ENCODE measurements at places on chromosomes 7 and 10.
A peak's percentile ranks its signal among the peaks of the same experiment; 100 is the strongest.

GRCh38 chr10:99318475-99318874, 10.7 kb upstream of the CNNM1 start:
- DNase-seq: no peak

DNA sequence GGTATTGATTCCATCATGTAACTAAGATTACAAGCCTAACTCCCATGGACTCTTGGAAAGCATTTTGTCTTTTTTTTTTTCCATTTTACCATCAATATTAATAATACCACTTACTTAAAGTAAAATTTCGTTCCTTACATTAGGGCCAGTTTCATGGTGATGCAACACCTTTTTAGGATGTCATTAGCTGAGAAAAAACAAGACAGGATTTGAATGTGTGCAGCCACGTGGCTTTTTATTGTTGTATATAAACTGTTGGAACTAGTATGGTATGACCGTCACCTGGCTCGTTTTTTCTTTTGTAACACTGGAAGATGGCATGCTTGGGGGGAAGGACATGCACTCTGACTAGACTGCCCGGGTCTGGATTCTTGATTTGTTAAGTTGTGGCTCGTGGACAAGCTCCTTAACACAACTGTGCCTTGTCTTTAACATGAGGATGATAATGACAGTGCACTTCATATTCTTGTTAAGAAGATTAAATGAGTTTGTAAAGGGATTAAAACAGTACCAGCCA, 42.1 kb downstream of the ARHGAP21 start:
- DNase-seq: no peak

GRCh38 chr7:142519079-142520078, 229.9 kb upstream of the PRSS1 start:
- DNase-seq: no peak

DNA sequence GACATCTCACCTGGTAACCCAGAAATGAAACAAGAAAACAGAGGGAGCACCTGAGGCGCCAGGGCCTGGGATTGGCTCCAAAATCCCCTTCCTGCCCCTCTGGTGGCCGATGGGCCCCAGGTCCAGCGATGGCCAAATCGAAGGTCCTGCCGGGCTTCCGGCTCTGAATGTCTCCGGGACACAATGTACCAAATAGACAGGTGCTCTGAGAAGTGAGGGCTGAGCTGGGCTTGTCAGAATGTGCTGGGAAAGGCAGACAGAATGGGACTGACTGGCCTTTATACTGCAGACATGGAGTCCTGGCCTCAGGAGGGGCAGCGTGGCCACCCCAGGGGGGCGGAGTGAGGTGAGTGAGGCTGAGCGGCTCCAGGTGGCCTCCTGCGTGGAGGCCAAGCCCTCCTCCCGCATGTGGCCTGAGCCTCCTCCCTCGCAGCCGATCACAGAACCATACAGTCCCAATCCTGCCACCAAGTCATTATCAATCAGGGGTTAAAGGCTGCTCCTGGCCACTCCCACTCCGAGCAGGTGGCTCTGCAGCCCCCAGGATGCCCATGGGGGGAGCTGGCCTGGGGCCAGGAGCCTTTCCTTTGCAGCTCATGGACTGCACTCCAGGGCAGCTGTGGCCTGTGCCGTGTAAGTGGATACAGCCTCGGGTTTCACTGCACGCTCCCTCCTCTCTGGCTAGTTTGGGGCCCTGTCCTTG, 185.5 kb downstream of the ADARB2 start:
- DNase-seq: no peak

DNA sequence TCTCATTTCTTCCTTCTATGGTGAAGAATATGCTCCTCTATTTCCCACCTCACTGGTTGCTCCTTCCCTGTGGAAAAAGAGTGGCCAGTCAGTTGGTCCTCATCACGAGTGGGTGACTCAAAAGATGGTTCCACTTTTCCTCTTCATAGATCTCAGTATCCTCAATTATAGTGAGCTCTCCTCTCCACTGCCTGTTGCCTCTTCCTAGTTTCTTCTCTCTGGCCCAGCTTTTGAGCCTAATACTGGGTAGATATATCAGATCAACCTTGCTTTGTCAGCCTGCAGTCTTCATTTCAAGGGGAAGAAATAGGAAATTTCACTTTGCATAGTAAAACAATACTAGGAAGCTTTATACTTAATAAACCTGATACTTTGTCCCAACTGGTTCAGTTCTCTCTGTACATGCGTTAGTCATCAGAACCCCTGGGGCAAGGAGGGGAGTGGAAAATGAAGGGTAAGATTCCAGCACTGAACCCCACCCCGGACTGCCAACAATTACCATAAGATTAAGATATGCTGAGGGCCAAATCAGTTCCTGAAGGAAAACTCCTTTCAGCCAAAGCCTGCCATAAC, 15.5 kb upstream of the WNT16 start:
- DNase-seq: no peak

DNA sequence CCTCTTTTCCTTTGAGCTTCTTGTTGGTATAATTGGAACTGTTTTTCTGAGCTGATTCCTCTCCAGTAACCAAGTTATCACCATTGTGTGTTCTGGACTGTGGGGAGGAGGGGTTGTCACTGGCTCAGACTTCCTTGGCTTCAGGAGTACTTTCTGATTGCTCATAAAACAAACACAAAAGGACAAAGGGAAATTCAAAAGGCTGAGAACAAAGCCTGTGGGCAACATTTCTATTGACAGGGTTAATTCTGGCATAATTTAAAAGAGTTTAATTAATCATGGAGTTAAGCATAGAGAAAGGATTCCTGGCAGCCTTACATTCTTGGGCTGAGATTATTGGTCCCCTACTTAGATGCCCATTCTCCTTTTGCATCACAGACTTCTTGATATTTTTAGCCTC, 222.9 kb upstream of the KMT2E start:
- DNase-seq: no peak

DNA sequence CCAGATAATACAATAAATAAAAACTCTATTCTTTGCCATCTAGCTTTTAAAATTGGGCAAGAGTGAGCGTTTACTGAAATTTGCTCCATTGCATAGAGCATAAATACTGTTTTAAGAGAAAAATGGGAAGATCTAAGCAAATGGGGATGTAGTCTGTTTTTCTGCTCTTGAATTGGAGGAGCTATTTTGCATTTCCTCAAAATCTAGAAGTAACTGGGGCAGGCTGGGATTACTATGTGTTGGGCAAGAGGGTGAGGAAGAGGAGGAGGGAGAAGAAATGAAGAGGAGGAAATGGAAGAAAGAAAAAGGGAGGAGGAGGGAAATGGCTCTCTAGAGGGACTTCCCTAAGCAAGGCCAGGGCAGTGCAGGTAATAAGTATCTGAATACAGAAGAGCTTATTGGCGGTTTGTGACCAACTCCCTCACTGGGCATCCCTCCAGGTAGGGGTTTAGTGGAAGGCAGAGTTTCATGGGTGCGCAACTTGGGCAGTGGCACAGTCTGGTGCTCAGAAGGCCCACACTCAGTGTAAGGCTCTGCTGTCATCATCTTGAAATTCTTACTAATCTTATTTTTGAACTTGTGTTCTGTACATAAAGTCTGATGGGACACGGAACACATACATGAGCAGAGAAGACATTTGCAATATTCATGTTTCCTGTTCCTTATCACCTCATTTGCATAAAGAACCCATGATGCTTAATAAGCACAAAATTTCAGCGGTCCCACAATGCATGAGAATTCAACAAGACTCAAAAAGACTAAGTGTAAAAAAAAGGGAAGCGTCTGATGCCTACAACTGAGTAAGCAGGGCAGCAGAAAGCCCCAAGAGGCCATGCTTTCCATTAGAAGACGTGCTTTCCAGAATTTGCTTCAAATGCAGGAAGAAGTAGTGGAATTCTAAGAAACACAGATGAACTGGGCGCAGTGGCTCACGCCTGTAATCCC, 116.9 kb downstream of the EVX1 start:
- DNase-seq: no peak

DNA sequence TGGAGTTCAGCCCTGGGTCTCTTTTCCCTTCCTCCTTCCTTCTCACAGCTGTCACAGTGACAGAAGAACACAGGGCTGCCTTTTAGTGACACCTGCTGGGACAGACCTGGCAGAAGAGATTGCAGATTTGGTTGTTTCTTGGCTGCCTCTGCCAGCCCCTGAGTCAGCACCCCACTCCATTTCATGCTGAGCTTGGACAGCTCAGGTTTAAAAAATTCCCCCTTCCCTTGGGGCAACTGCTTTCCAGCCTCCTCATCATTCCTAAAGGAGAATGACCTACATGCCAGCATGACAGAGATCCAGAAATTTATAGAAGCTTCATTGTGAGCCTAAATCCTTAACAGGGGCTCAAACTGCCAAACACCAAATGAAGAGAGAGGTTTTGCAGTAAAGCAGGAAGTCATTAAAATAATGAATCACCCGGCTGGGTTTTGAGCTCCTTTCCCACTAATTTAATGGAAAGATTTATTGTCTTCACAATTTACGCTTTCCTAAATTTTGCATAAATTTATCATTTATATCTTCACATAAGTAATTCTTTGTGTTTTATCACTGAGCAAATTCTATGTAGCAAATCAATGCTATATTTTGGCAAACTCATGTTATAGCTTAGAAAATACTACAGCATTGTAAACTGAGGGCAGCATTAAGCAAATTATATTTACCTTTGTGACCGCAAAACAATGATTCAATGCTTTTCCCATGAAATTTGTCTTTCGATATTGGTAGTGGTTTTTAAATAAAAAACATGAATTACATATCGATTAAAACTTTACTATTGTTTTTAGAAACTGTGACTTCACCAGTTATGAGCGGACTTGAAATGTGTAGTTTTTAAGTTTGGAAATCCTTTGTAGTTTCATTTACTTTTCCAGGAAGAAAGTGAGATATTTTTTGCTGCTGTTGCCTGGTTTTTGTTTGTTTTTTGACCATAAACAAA, 399.5 kb upstream of the ANKRD30A start:
- DNase-seq: no peak

- no peak for DNase-seq
Observed at GRCh38 chr7:44097064-44097932, 6.8 kb upstream of the AEBP1 start.

DNA sequence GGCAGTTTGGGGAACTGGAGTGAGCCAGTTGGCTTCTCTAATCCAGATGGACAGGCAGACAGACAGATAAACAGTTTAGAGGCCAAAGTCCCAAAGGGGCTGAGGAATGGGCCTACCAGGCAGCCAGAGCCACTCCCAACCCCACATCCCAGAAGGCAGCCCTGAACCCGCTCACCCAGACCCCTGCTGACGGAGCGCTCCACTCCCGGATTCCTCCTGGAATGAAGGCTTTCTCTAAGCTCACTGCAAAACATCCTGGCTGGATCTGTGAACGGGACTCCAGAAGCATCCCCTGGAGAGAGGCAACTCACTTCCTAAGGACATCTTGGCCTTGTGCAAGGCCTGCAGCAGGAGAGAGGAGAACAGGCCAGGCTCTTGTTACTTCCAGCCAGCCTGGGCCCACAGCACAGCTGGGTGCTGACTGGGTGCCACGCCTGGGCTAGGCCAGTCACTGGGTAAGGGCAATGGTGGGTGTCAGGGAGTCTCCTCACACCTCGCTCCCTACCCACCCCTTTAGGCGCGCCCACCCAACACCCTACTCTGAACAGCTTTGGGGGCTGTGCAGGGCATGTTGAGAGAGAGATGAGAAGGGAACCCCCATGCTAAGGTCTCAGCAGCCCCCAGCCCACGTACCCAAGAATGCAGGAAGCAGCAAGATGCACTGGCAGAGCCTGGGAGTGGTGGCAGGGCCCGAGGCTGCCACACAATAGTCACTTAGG, 168.6 kb upstream of the ZMIZ1 start:
- DNase-seq: peak; percentile 78

DNA sequence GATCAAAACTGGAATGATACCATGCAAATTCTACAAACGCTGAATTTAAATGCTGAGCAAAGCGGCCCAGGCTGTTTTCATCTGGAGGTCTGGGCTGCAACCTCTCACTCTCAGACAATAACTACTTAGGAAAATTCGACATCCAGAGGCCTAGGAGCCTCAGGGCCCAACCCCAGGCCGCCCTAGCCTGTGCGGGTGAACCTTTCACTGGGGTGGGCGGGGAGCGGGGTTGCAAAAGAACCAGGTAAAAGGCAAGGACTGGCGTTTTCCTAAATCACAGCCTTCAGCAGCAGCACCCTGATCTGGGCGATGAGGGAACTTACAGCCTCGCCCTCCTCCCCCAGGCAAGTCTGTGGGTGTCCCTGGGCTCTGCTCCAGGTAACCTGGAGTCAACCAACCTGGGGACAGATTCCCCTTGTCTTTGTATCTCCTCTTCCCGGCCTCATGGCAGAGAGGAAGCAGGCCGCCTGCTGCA, 33.4 kb downstream of the CALML5 start:
- no peak for DNase-seq

DNA sequence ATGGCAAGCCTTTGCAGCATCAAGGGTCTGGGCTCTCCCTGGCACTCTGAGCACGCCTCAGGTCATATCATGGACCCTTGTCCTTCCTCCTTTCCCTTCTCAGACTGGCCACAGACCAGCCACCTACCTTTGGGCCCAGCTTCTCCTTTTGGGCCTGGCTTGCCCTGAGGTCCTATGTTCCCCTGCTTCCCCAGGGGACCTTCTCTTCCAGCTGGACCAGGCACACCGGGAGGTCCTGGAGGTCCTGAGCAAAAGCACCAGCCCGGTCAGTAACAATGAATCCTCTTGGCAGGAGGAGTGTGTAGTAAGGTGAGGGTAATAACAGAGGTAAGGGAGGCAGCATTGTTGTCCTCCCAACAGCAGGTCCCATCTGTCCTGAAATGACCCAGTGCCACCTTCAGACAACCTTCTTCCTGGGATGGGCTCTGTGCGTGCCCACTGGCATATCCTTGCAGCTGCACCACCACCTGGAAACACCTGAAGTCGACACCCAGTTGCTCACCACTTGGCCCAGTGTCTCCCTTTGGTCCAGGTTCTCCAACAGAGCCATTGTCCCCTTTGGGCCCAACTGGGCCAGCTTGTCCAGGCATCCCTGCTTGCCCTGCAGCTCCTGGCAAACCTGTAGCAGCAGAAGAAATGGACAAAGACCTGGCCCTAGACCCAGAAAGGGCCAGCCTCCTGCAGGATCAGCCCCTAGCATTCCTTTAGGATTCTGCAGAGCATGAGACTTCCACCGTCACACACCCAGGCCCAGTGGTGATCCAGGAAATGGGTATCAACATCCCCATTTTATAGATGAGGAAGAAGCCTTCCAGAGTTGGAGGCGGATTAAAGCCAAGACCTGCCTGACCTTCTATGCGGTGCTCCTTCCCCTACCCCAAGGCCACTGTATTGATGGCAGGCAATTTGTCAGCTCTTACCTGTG, 6.4 kb downstream of the SFTPD start:
- peak; percentile 47 for DNase-seq

- no peak for DNase-seq
Observed at GRCh38 chr10:95758351-95759025, 2.5 kb downstream of the ENTPD1 start.

DNA sequence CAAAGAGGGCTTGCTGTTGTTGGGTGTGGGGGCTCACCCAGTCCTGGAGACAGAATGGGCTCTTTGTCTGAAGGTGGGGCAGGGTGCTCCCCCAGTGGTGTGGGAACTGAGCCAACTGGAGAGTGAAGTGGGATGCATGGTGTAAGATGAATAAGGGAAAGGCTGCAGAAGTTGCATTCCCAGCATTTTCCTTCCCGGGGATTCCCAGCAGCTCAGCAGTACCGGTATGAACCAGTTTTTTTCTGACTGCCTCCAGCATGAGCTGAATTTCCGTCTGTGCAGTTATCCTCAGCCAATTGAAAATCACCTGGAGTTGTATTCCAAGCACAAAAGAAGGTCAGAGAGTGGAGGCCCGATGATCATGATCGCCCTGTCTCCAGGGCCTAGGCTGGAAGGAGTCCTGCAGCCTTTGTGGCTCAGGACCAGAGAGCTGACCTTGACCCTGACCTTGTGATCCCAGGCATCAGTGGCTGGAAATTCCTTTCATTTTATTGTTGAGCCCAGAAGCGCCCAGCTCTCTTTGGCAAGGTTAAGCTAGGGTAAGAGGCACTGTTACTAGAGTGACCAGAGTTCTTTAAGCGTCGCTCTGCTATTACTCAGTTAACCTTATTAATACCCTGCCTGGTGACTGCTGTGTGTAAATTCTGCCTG, 33.4 kb downstream of the OGDH start:
- DNase-seq: peak; percentile 59
